ENCODE measurements at places on chromosomes 1 and 21.
A peak's percentile ranks its signal among the peaks of the same experiment; 100 is the strongest.

DNA sequence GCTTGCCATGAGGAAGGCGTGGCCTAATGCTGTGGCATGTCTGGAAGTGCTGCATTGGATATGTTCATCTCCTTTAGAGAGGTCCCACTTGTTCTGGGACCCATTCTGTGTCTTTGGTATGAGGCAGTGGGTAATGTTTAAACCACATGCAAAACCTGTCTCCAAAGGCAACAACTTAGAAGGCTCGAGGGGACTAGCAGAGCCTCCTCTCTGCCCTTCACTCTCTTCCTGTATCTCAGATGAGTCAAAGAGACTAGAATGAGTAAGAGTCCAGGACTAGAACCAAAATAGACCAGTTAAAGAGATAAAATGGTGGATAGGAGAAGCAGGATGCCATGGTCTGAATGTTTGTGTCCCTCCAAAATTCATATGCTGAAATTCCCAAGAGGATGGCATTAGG is 220.8 kb upstream of the KIAA0040 start:
- DNase-seq: no peak

- no peak for DNase-seq
Observed at GRCh38 chr1:2811533-2811918, 10.0 kb upstream of the TTC34 start.

- DNase-seq: no peak
Observed at GRCh38 chr21:34688145-34688544, 19.4 kb downstream of the CLIC6 start.

DNA sequence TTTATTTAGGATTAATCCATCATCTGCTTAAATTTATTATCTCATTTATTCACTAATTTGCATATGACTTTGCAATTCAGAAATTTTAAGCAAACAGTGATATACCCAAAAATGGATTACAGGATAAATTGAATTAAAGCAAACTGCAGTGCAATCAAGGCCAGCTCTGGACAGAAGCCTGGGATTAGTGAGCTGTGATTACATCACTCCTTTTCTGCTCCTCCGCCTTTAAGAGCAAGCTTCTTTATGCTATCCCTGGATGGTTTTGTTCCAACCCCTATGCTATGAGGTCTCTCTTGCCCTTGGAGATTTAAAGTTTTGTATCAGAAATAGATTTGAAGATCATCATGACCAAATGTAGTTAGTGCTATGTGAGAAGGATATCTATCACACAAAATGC is 32.6 kb downstream of the GPR52 start:
- DNase-seq: no peak

GRCh38 chr1:47941609-47942239 is 55.5 kb downstream of the TRABD2B start:
- DNase-seq: no peak

- no peak for DNase-seq
Observed at GRCh38 chr1:96363826-96364225, 357.8 kb upstream of the PTBP2 start.

DNA sequence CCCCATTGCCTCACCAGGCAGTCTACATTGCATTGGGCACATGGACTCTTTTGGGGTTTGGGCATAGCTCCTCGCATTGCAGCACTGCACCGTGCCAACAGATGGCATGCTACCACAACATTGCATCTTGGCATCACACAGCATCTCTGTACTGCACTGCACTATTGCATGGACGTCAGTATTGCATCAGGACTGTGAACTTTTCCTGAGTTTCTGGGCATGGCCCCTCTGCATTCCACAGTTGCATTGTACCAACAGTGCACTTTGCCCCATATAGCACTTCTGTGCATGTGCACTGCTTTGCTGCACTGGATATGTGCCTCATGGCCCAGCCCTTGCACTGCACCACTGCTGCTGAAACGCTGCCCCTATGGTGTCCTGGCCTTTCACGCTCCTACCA is 9.6 kb downstream of the PTPRU start:
- DNase-seq: no peak

DNA sequence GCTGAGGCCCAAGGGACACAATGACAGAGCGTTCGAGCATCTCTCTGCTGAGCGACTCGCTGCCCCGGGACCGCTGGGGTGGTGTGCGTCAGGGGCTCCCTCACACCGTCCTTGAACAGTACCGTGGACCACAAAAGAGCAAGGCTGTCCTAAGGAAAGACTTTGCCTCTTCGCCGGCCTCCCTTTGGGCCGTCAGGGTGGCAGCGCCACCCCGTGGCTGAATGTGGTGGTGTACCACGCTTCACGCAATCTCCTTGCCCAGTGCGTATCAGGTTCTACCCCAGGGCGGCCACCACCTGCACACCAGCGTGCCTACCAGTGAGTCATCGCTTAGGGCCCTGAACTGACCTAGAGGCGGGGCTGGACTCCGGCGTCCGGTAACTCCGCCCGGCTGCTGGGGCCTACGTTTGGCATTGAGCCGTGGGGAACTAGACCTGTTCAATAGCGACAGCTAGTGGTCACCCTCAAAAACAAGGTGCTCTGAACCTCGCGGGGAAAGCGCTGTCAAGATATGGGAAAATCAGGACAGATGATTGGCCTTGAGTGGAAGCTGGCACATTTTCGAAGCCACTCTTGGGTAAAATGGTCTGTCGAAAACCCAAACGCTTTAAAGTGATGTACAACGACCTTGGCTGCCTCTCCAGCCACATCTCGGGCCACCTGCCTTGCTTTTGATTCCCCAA is 8.1 kb upstream of the TRAF3IP3 start:
- peak; percentile 82 for DNase-seq

- no peak for DNase-seq
Observed at GRCh38 chr1:35173491-35173890, 19.5 kb downstream of the SFPQ start.

GRCh38 chr1:107666493-107666892 is 298.5 kb downstream of the VAV3 start:
- DNase-seq: no peak

DNA sequence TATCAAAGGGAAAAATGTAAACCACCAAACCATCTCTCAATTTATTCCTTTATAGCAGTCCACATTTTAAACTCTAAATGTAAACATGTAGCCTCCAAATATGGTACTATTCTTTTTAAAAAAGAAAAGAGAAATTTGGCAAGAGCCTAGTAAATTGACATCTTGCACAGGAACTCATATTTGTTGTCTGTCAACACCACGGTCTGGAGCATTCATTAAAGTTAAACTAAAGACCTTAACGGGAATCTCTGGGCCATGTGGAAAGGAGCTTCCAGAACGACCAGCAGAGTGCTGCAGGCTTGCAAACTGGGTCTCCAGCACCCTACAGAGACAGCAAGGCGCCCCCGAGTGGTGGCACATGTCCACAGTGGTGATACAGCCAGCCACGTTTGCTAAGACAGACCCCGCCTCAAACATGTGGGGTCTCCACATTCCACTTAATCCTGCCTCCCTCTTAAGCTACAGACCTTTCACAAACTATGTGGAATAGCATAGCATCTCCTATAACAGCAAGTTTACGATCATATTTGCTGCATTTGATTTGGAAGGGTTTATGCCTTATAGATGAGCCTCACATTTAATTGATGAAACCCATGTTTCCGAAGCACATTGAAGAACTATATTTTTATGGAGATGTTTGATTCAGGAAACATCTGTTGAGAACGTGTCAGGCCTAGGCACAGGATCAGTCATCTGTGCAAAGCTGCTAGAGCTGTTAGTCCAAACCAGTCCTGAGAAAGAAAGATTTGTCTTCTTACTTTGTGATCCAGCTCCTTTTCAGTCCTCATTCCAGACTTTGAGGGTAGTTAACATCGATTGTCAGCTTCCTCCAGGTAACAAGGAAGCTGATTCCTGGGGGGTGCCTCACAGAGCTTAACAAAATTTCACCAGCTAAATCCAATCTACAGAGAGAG is 96.4 kb upstream of the BACE2 start:
- DNase-seq: no peak

DNA sequence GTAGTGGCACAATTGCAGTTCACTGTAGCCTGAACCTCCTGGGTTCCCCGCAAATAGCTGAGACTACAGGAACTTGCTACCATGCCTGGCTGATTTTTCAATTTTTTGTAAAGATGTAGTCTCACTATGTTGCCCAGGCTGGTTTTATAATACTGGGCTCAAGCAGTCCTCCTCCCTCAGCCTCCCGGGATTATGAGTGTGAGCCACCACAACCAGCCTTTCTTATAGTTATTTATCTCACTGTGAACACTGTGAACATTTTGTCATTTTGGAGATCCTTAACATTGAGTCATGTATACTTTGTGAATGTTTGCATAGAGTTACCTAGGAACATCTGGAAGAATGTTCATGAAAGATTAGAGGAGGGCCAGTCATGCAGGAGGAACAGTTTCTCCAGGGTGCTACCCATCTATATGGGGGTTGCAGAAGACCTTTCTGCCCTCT is 127.1 kb upstream of the CACYBP start:
- DNase-seq: no peak

DNA sequence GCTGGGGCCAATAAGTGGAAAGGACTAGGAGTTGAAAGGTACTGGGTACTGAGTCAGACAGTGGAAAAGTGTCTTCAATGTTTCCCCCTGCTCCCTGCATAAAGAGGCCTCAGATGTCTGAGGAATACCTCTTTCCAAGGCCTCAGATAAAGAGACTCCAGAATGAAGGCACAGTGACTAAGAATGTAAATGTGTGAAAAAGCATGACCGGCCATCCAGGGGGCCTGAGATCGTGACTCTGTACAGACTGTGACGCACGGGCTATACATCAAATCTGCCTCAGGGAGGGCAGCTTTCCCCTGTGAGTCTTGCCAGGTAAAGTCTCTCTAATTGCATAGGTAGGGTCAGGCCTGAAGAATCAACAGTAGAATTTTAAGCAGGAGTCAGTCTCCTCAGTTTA is 1690.5 kb downstream of the KCNT2 start:
- no peak for DNase-seq

GRCh38 chr21:34862951-34863350 is 186.2 kb downstream of the RUNX1 start:
- no peak for DNase-seq

- DNase-seq: no peak
Observed at GRCh38 chr1:233038581-233038980, 88.2 kb downstream of the NTPCR start.

- DNase-seq: no peak
Observed at GRCh38 chr1:37325010-37325409, 149.4 kb upstream of the ZC3H12A start.

- no peak for DNase-seq
Observed at GRCh38 chr1:67399199-67399993, 30.8 kb downstream of the SERBP1 start.

DNA sequence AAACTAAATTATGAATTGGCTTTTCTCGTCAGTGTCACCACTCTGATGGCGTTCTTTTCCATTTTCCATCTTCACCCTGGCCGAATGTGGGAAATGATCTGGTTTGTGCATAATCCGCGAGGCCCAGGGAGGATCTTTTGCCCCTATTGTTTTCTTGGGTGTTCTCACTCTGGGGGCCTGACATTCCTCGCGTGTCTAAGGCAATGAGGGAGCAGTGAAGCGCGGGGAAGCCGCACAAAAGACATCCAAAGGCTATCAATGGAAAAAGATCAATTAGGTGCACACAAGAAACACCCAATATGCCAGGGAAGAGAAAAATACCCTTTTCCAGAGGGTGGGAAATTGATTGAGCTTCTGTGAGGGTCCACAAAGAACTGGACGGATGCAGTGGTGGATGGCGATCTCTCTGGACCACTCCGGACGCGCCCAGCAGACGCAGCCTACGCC is 941 bp upstream of the C1orf21 start:
- no peak for DNase-seq

DNA sequence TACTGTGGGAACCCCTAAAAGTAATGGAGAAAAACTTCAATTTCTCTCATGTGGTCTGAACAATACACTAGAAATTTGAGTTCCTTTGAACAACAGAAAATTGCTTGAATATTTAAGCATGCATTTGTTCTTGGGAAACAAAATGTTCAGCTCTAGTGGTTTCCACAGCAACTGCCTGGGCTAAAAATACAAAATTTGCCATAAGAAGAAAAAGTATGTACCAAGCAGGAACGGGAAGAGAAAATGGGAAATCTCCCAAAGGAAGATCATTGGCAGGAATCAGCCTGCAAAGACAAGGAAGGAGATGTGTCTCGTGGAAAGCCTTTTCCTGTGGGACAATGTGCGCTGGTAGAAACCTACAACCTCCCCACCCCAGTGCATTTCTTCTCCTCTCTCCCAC is 119.0 kb upstream of the DPT start:
- DNase-seq: no peak

DNA sequence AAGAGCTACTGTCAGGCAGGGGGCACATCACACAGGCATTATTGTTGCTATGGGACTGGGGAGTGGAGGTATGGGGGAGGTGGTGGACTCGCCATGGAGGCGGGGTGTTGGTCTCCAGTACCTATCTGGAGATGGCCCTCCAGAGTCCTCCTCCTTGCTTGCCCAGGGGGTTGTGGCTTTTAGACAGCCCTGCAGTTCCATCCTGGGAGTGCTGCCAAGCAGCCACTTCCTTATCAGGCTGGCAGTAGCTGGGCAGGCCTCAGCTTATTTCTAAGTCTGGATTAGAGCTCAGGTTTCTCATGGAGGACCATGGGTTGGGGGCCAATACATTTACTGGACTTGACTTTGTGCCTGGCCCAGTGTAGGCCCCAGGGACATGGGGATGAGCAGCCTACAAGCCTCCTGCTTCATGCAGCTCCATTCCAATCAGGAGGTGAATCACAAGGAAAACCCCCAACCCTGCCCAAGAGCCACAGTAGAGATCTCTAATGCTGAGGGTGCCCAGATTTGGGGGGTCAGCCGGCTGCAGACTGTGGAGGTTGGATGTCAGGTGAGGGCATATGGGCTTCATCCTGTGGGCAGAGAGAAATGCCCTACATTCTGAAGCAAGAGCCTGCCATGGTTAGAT is 210.7 kb upstream of the EDN2 start:
- no peak for DNase-seq

DNA sequence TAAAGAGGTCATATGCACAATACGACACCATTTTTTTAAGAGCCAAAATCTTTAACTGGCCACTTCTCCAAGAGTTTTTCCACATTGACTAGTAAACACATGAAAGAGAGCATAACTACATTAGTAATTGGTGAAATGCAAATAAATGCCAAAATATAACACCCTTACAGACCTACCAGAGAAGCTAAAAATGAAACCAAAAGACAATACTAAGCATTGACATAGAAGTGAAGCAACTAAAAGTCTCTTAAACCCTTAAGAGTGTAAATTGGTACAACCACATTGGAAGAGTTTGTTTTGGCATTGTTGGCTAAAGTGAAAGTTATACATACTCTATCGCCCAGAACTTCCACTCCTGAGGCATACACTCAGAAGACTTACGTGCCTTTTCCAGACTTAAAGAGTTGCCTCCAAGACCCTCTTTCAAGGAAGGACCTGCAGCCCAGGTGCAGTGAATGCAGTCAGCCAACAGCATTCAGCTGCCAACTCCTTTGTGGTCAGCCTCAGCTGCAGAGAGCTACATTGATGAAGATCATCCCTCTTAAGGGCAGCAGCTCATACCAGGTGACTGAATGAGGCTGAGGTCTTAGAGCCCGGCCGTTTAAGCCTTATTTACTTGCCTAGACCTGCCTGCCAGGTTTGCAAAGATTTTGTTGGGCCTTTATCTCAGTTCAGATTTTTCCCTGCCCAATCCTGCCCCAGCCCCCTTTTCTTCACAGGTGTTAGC is 839.1 kb upstream of the ADGRL2 start:
- DNase-seq: no peak
